ENCODE measurements at places on chromosomes 11 and 22. TPM values are rescaled to one million over a fixed set of nuclear protein-coding genes. Genes with fewer than 3 reads are reported as not detected.

SPDYC gene
- not detected for total RNA-seq

DNA sequence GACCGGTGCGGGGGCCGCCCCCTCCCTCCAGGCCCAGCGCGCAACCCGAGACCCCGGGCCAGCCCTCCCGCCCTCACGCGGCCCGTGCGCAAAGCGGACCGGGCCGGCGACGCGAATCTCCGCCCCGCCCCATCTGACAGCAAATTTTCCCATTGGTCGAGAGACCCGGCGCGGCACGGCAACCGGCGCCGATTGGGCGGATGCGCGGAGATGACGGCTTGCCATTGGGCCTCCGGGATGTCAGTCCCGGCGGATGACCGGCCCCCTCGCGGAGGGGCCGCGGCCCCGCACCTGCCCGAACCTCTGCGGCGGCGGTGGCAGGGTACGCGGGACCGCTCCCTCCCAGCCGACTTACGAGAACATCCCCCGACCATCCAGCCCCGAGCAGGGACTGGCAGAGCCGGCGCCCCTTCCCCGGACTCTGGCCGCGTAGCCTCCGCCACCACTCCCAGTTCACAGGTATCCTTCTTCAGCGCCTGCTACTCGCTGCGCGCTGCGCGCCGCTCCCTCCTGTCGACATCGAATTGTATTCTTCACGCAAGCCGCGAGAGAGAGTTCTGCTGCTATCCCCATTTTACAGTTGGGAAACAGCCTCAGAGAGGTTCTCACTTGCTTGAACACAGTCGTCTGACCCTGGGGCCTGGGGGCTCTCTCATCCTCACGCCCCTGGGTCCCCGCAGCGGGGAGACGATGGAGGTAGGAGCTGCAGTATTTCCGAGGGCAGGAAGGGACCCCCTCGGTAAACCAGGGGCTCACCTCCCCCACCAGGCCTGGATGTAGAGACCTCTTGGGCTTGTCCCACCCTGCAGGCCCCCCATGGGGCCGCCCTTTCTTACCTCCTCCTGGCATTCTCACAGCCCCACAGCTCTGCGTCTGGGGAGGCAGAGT is at the start of gene ARVCF:
TSS of gene ARVCF (minus strand) at position 90 of the 888 bp plus-strand sequence. CDS start 26,029 bp downstream, outside the sequence.
- DNase-seq, result peak; percentile 94

H19 gene
- 66.4 TPM for total RNA-seq

TRPC6 gene
- 28.3 TPM for total RNA-seq

DNA sequence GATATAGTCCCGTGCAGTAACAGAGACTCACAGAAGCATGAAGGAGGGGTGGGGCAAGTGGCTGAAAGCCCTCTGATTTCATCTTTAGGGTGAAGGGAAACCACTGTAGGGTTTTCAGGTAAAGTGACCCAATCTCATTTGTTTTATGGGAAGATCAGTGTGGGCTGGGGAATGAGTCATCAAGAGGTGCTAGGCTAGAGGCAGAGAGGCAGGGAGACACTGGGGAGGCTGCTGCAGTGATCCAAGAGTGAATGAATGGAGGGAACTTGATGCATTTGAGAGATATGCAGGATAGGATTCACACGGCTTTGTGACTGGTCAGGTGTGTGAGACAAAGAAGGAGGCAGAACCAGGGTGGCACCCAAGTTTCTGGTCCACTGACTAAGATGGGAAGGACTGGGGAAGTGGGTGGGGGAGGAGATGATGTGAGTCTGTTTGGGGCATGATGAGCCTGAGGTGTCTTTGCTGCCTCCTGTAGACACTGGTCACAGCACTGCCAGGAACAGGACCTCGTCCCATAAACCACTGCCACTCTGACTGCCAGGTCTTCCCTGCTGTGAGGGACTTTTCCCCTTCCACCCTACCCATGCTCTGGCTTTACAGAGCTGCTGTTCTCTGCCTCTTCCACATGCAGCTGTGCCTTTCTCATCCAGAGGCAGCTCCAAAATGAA is 239.0 kb downstream of the TENM4 start:
- no peak for DNase-seq

DNA sequence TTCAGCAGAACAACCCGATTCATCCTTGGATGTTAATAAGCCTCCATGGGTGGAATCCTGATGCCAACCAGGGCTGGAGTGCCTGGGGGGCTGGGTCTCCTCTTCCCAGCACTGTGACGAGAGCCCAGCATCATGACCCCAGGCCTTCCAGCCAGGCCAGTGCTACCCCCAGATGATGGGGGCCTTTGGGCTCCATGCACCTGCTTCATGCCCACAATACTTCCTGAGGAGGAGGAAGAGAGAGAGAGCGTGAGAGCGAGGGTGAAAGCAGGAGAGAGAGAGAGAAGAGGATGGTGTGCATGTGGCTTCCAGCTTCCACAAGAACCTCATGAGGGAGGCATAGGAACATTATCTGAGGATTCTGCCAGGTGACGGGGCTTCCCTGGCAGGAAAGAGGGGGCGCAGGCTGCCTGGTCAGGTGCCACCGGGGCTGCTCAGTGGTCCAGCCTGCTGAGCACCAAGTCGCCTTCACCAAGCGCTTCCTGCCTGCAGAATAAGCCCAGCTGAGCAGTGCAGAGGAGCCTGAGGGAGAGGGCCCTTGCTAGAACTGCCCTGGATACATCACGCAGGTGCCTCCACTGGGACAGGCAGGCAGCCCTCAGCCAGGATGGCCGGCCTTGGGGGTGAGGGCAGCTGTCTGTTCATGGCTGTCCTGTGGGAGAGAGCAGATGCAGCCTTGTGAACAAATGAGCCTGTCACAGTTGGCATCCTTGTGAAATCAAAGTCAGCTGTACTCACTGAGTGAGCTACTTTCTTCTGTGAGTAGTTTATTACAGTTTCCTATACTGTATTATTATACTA is 243.3 kb upstream of the B3GAT1 start:
- DNase-seq, result no peak

DNA sequence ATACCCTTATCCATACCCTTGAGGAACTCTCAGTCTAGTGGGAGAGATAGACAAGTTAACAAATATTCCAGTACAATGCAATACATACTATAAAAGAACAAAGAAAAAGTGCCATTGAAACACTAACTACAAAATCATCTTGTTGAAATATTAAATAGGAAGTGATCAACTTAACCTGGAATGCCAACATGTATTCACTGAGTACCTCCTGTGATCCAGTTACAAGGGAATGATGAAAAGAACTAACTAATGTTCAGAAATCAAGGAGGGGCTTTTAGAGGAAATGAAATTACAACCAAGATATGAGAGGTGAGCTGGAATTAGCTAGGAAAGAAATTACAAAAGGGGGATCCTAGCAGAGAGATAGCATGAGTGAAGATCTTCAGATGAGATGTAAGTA is 6.2 kb upstream of the FIBIN start:
- no peak for DNase-seq

DNA sequence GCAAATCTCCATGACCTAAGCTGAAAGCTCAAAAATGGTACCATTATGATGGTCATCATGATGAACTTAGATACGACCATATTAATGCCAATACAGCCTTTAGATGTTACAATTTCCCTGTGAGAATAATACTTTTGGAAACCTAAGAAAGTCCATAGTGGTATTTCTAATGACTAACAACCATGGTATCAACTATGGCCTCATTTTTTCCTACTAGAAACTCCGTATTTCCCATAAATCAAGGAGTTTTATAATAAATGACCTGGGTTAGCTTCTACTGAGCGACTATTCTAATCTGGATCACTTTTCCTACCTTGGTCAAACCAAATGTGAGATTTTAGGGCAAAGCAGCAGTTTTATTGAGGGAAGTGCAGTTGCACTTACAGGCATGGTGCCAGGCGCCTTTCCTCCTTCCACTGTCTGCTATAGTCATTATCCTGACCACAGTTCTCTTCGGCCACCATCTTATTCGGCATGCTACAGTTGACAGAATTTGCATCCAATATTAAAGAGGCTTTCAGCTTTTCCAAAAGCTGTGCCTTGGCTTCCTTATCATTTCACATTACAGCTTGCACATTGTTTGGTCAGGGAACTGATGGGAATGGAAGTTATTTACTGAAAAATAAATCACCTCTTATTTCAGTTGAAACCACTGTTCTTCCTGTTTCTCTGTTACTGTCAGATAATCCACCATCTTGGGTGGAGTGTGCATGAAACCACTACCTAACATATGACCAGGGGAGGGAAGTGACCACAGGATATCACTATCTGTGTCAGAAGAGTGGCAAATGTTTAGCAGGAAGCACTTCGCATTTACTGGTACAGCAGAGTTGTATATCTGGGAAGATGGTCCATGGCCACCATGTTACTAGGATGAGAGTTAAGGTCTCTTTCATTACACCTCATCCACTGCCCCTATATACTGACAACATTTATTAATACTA is 74.5 kb upstream of the PICALM start:
- no peak for DNase-seq

DNA sequence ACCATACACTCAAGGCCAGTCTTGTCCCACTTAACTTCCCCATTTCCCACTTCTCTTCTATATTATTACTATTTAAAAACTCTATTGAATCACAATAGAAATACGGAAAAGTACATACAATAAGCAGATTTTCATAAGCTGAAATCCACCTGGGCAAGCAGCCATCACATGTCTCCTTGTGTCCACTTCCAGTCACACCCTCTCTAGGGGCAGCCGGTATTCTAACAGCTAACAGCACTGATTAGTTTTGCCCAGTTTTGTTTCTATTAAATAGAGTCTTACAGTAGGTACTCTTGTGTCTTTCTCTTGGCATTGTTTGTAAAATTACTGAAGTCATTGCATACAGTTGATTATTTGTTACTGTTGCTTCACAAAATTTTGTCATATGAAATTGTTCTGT is 37.8 kb downstream of the PPP6R3 start:
- DNase-seq, result peak; percentile 30

GRCh38 chr11:64156235-64157011 is 9.5 kb downstream of the MACROD1 start:
- no peak for DNase-seq

DNA sequence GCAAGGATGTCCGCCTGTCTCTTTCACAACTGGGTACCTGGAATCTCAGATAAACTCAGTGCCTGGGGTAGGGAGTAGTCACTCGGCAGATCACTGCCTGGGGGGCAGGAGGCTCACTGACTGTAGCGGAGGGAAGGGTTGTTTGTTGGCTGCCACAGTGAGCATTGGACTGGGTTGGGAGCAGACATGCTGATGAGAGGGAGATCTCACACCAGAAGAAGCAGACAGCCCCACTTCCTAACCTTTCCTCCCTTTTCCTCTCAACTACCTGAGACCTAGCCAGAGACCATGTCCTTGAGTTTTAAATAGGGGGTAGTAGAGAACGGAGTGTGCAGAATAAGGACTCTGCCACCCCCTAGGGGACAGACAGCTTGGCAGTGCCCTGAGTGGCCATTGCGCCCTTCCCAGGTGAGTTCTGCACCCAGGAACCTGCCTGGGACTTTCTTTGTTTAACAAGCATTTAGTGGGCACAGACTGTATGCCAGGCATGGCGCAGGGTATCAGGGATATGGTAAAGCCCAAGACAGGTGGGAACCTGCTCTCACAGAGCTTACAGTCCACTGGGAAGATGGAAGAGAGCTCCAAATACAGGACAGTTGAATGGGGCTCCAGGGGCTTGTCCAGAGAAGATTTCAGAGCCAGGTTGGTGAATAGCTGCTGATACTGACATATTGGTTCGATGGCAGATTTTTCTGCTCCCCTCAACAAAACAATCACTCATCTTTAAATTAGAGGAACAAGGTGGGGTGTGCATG is 115.7 kb upstream of the NNMT start:
- DNase-seq, result peak; percentile 73

DNA sequence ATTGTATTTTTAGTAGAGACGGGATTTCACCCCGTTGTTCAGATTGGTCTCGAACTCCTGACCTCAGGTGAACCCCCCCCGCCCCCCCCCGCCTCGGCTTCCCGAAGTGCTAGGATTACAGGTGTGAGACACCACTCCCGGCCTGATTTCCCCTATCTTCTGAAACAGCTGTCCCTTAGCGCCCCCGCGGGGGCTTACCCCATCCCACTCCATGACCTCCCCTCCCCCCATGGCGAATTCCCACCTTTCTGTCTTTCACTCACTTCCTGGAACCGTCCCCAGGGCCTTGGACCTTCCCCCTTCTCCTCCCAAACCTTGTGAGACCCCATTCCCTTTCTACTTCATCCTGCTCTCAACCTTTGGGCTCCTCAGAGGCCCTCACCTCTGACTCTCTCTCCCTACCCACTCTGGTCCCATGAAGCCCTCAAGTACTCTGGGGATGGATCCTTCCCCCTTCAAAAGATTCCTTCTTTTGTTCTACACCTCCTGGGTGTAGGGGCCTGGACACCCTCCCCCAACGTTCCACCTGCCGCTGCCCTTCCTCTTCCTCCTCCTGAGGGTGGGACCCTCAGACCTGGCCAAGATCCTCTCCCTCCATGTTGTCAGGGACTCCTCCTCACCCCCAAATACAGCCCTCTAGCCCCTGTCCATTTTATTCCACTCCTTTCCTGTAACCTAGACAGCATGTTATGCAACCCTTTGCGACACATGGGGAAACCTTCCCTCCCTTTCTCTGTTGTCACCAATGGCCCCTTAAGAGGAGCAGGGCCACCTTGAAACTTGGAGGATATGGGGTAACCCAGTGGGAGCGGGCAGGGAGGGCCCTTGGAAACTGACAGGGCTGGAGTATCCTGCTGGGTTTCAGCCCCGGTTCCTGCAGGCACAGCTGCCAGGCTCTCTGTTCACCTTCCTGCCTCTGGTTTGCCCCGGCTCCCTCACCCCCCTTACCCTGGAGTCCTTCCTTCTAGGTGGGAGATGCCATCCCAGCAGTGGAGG is 1.1 kb downstream of the PRDX5 start:
- no peak for DNase-seq

DNA sequence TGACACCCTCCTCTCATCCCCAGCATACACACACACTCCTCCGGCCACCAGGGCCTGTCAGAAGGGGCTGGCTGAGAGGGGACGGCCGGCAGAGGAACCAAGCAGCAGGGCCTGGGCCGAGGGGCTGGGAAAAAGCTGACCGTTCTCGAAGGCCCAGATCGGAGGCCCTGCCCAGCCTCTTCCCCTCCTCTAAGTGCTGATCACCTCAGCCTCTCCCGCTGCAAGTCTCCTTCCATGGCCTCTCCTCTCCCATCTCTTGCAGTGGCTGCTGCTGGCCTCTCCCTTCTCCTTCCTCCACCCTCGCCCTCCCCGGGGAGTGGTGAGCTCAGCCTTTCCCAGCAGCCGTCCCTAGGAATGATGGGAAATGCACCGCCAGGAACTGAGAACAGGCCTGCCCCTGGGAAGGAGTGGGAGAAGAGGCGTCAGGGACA is 39.6 kb downstream of the ARRB1 start:
- DNase-seq, result no peak

PDGFB gene
- 75.7 TPM for total RNA-seq

KCNJ4 gene
- total RNA-seq, result not detected

SCUBE2 gene
- 3.5 TPM for total RNA-seq

GRCh38 chr22:21832291-21833290 is 34.9 kb downstream of the MAPK1 start:
- DNase-seq, result no peak

- no peak for DNase-seq
Observed at GRCh38 chr11:69084371-69084770, 35.6 kb downstream of the TPCN2 start.

- no peak for DNase-seq
Observed at GRCh38 chr11:94773842-94774241, 5.7 kb downstream of the AMOTL1 start.

Measured in dermis blood vessel endothelial cell (primary cell).